ENCODE measurements at places on chromosomes 7 and 10. TPM values are rescaled to one million over a fixed set of nuclear protein-coding genes. Genes with fewer than 3 reads are reported as not detected.
A peak's percentile ranks its signal among the peaks of the same experiment; 100 is the strongest.

DNA sequence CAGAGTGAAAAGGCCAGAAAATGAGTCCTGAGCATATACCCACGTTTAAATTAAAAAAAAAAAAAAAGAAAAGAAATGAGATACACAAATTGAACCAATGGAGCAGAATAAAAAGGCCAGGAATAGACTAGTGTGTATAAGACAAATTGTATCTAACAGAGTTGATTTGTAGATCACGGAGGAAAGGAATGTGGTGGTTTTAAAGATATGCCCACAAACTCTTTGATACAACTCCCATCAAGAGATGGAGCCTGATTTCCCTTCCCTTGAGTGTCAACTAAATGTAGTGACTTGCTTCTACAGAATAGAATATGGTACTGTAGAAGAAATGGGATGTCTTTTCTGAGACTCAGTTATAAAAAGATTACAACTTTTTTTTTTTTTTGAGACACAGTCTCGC, 10.4 kb downstream of the SYPL1 start:
- H3K4me3 ChIP-seq: no peak overlapping the region
- no peak for DNase-seq

The SCIN gene
- 0.39 TPM for total RNA-seq

GRCh38 chr7:48760528-48761265, 163.7 kb upstream of the CDC14C start:
- H3K4me3 ChIP-seq: no peak overlapping the region
- no peak for DNase-seq
- no peaks in the 10 kb centered on the region for H3K36me3 ChIP-seq
- H3K27me3 ChIP-seq: no peaks in the 10 kb centered on the region
- no peak overlapping the region for H3K27ac ChIP-seq
- no peaks in the 10 kb centered on the region for H3K4me1 ChIP-seq

The MYO1G gene
- total RNA-seq: 0.36 TPM

DNA sequence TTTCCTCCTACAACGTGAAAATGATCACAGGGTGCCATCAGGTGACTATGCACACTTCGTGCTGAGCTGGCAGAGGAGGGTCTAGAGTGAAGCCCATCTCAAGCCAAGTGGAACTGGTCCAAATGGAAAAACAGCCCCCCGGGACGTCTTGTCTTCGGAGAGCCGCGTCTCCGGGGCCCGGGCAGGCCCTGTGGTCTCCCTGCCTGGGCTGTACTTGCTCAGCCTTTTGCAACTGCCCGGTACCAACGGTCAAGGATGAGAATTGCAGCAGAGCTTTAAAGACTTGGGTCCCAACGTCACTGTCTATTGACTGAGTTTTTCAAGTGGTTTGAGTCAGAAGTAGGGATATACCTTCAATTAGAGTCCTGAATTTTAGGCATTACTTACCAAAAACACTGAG, 315.5 kb downstream of the PTPRN2 start:
- no peak for DNase-seq
- no peak overlapping the region for H3K4me3 ChIP-seq
- no peak overlapping the region for H3K27ac ChIP-seq
- H3K4me1 ChIP-seq: no peaks in the 10 kb centered on the region
- H3K27me3 ChIP-seq: no peaks in the 10 kb centered on the region
- H3K36me3 ChIP-seq: no peaks in the 10 kb centered on the region

GRCh38 chr7:111517549-111517951, 44.7 kb downstream of the IMMP2L start:
- H3K4me3 ChIP-seq: no peak overlapping the region
- no peaks in the 10 kb centered on the region for H3K27me3 ChIP-seq
- no peaks in the 10 kb centered on the region for H3K4me1 ChIP-seq

DNA sequence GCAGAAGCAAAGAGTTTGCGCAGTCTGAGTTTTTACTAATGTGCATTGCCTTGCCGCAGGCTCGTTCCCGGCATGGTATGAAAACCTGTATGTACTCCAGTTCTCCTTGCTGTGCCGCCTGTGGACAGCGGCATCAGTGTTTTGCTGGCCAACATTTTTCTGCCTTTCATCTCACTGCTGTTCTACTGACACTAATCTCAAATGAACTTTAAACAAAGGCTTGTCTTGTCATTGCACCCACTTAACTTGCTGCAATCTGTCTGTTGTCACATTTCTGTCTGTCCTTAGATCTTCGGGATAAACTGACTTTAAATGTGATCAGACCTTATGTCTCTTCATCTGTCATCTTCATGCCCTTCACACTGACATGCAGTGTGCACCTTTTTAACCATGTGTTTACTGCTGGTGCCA, 71.7 kb upstream of the ZNRF2 start:
- no peaks in the 10 kb centered on the region for H3K4me1 ChIP-seq
- H3K4me3 ChIP-seq: no peak overlapping the region
- H3K27ac ChIP-seq: no peak overlapping the region
- no peaks in the 10 kb centered on the region for H3K27me3 ChIP-seq
- no peaks in the 10 kb centered on the region for H3K36me3 ChIP-seq
- DNase-seq: no peak

The CXCL12 gene
- total RNA-seq: 0.27 TPM

- H3K27me3 ChIP-seq: no peaks in the 10 kb centered on the region
- H3K27ac ChIP-seq: peak overlapping the region; percentile 5
- peaks cover 28% of the 10 kb centered on the region for H3K4me1 ChIP-seq
- H3K4me3 ChIP-seq: no peak overlapping the region
- DNase-seq: no peak
Measured at GRCh38 chr10:71973777-71974488, 9.7 kb downstream of the CHST3 start.

The FKBP6 gene
- not detected for total RNA-seq

The OR2A42 gene
- not detected for total RNA-seq

- no peaks in the 10 kb centered on the region for H3K4me1 ChIP-seq
- no peak overlapping the region for H3K27ac ChIP-seq
- H3K4me3 ChIP-seq: no peak overlapping the region
- DNase-seq: peak; percentile 19
- no peaks in the 10 kb centered on the region for H3K27me3 ChIP-seq
- no peaks in the 10 kb centered on the region for H3K36me3 ChIP-seq
Measured at GRCh38 chr10:12416344-12417050, 67.2 kb downstream of the CAMK1D start.

GRCh38 chr7:99096124-99096887, 47.6 kb downstream of the SMURF1 start:
- H3K27me3 ChIP-seq: no peaks in the 10 kb centered on the region
- H3K36me3 ChIP-seq: no peaks in the 10 kb centered on the region
- peaks cover 32% of the 10 kb centered on the region for H3K4me1 ChIP-seq
- no peak for DNase-seq
- no peak overlapping the region for H3K4me3 ChIP-seq
- peak overlapping the region; percentile 79 for H3K27ac ChIP-seq

- no peaks in the 10 kb centered on the region for H3K36me3 ChIP-seq
- H3K4me1 ChIP-seq: no peaks in the 10 kb centered on the region
- H3K27me3 ChIP-seq: no peaks in the 10 kb centered on the region
- no peak overlapping the region for H3K4me3 ChIP-seq
Measured at GRCh38 chr10:2222631-2223030, 485.3 kb upstream of the ADARB2 start.
